ENCODE measurements at places on chromosomes 1 and 21.

DNA sequence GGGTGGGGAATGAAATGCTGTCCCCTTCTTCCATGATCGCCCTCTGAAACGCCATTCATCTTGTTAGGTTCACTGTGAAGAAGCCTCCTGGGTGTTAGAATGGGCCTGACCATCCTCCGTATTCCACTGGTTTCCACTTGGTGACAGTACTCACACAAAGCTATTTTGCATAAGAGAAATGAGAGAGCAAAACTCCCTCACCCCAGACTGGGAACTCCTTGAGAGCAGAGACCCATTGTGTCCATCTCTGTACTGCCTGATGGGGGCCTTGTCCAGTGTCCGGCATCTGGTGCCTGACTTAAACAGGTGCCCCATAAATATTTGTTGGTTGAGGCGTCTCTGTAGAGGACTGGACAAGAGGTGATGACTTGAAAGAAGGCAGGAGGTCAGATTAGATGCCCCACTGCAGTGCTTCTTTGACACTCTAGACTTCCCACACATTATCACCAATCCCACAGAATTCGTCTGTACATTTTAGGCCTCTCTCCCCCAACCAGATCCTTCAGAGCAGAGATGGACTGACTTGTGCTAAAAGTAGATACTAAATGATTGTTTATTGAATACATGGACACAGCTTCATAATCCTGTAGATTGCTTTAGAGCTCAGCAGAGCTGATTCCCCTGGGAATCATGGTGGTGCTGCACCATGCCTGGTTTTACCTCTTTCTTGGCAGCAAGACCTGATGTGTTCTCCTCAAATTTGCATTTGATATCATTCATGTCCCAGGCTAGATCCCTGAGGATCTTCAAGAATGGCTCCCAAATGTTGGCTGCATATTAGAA, 22.4 kb upstream of the KCNA2 start:
- DNase-seq, result no peak

DNA sequence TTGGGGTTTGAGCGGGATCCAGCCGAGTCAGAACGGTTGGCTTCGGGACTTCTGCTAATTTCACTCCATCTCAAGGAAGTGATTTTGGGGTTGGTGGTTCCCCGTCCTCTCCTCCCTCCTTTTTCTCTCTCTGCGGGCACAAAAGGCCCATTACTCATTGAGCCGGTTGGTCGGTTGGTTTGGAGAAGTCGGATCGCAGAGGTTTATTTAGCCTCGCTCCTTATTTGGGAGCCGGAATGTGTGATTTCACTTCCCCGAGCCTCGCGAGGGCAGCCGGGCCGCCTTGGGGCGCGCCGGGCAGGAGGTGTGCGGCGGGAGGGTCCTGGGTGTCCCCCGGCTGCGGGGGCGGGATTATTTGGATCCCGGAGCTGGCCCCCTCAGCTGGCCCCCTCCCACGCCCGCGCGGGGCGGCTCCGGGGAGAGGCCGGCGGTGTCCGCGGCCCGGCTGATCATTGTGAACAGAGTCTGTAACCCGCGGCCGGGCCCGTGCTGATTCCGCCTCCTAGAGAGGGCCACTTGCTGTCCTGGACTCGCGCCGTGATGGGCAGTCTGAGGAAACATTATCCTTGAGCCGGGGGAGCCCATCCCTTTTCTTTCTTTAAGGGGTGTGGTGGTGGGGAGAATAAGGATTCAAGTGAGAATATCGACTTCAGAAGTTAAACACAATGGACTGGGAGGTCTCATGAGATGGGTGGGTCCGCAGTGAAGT, 1.2 kb downstream of the MAPKAPK2 start:
- DNase-seq, result peak; percentile 35

- DNase-seq, result no peak
These were observed 17.2 kb downstream of the KCNJ15 start for GRCh38 chr21:38273745-38274542.

DNA sequence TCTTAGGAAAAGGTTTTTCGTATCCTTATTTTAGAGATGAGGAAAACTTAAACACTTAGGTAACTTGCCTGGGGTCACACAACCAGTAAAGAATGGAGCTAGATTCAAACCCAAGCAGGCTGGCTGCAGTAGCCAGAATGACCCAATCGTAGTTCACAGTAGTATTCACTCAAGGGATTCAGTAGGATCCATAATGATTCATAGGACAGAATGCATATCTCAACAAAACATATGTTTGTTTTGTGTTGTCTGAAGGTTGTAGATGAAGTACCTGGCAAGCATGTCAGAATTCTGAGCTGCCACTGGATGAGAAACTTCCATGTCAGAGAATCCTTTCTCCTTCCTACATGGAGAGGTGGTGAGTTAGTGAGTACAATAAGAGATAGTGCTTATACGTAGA, 155.5 kb downstream of the C1orf21 start:
- DNase-seq, result no peak

- no peak for DNase-seq
These were observed 39.4 kb upstream of the CD55 start for GRCh38 chr1:207282058-207282457.

GRCh38 chr21:38349111-38349746, 92.4 kb downstream of the KCNJ15 start:
- DNase-seq, result peak; percentile 19

- no peak for DNase-seq
These were observed 219.3 kb downstream of the PLPP3 start for GRCh38 chr1:56360021-56360420.

DNA sequence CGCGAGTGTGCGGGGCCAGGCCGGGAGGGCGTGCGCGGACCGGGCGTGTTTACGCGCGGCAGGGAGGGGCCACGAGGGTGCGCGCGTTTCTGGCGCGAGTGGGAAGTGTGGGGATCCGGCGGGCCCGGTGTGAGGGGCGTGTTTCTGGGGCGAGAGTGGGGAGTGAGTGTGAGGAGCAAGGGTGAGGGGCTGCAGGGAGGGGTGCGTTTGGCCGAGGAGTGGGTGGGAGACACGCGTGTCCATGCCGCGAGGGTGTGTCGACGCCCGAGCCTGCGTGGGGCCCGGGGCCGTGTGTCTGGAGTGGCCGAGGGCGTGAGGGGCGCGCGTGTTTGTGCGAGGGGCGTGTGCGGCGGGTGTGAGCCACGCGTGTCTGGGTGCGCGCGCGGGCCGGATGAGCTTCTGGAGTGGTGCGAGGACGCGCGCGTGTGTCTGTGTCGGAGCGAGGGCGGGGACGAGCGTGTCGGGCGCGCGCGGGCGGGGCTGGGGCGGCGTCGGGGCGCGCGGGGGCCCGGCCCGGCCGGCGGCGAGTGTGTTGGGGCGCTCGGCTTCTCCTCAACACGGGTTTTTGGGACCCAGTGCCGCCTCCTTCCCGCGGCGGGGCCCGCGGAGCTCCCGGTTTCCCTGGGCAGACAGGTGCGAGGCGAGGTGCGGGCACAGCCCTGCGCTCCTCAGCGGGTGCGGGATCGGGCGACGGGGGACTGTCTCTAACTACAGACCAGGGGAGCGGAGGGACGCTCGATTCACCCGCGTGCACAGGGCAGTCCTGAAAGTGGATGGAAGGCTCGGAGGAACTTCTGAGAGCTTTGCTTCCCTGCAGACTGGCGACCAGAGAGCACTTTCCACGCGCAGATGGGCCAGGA, 65.8 kb upstream of the VAMP3 start:
- DNase-seq, result no peak

DNA sequence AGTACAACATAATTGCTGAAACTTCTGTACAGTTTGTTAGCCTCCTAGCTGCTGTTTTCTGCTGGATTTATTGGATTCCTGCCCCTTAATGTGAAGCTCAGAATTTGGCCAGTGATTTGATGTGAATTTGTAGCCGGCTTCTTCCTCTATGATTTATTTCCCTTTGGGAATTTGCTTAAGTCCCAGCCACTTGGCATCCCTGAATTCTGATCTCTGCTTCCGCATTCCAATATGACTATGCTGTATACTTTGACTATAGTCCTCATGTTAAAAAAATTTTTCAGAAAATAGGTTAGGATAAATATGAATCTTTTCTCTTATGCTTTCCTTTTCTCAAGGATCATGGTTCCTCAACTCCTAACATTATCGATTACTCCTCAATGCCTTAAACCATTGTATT, 12.4 kb upstream of the LRIF1 start:
- no peak for DNase-seq

All from NCI-H1092 (cell line).